ENCODE measurements at places on chromosomes 3 and 15. TPM values are rescaled to one million over a fixed set of nuclear protein-coding genes. Genes with fewer than 3 reads are reported as not detected.

GRCh38 chr3:14871456-14872200 is 52.9 kb downstream of the FGD5 start:
- no peaks in the 10 kb centered on the region for H3K36me3 ChIP-seq
- H3K4me3 ChIP-seq: no peak overlapping the region
- H3K27me3 ChIP-seq: no peaks in the 10 kb centered on the region
- DNase-seq: no peak

DNA sequence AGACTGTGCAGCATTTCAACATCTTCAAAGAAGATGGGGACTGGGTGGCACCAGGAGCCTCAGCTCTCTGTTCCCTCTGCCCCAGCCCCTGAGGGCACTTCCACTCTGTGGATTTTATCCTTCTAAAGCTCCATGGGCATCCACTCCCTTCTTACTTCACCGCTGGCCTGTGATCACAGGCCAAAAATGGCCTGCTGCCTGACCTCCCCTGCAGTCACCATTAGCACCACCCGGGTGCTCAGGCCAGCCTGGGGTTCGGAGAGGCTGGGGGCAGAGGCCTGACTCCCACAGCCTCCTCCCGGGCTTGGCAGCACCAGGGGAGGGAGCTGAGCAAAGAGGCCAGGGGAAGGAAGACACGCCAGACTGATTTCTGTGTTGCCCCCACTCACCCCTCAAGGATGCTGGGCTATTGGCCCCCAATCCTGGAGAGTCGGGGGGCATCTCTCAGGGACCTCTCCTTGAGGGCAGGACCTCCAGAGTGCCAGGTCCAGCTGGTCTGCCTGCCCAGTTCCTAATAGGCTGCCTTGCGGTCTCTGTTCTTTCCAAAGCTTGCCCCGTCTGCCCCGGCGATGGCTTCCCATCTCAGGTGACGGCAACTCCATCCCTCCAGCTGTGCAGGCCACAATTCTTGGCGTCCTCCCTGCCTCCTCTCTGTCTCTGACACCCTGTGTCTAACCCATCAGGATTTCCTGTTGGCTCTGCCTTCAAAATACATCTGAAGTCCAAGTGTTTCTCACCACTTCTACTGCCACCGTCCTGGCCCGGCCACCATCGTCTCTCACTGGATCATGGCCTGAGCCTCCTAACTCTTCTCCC is 67.1 kb downstream of the EXOG start:
- no peaks in the 10 kb centered on the region for H3K36me3 ChIP-seq
- H3K27me3 ChIP-seq: no peaks in the 10 kb centered on the region
- no peaks in the 10 kb centered on the region for H3K4me1 ChIP-seq
- DNase-seq: peak; percentile 26

Gene LRRC34
- not detected for total RNA-seq

DNA sequence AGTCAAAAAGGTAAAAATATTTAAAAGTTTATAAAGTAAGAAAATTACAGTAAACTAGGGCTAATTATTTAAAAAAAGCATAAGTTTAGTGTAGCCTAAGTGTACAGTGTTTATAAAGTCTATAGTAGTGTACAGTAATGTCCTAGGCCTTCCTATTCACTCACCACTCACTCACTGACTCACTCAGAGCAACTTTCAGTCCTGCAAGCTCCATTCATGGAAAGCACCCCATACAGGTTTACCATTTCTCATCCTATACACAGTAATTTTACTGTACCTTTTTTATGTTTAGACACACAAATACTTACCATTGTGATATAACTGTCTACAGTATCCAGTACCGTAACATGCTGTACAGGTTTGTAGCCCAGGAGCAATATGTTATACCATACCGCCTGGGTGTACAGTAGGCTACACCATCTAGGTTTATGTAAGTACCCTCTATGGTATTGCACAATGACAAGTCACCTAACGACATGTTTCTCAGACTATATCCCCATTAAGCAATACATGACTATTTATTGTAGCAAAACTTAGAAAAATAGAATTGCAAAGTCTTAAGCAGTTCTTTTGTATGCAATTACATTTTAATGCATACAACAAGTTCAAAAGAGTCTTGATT is 19.5 kb downstream of the AVEN start:
- no peak overlapping the region for H3K27ac ChIP-seq
- no peaks in the 10 kb centered on the region for H3K4me1 ChIP-seq
- H3K36me3 ChIP-seq: no peaks in the 10 kb centered on the region
- DNase-seq: no peak

DNA sequence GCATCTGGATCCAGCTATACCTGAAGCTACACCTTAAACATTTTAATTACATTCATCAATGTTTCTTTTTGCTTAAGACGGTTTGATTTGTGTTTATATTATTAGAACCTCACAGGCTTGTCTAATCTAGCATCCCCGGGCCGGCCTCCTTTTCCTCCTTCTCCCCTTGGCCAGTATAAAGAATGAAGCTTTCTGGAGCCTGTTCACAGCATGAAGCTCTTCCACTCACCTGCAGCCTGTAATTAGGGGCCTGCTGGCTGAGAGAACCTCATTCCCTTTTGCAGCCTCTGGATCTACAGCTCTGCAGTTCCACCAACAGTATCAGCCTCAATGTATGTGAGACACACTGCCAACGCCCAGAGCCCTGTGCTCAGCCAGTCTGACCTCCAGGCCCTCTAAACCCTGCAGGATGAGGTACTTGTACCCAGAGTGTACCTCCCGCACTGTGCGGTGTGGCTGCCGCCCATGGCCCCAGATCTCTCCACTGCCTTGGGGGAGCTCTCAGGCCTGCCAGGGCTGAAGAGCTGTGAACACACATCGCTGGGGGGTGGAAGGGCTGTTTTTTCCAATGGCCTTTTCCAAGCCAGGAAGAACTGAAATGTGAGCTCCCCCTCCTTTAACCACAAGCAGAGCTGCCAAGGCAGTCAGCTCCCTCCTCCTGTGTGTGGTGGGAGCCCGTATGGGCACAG is 114.7 kb upstream of the ALDH1A3 start:
- H3K36me3 ChIP-seq: no peaks in the 10 kb centered on the region
- DNase-seq: no peak
- no peaks in the 10 kb centered on the region for H3K27me3 ChIP-seq
- H3K27ac ChIP-seq: no peak overlapping the region
- peaks cover 11% of the 10 kb centered on the region for H3K4me1 ChIP-seq

Data from SJSA1 (cell line).